ENCODE measurements at places on chromosomes 11 and 22.

DNA sequence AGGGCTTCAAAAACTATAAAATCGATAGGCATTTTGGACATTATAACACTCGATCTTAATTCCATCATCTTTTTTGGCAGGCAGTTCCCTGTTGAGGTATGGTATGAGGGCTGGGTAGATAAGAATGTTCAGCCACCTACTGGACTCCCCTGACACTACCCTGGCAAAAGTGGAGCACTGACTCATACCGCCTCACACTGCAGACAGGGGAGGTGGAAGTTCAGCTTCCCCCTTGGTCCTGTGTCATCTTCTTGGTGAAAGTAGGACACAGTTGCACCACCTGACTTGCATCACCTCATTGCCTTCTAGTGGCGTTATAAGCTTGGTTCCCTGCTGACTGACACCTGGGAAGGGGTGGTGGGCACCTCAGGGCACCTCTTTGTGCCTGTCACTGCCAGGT is 30.4 kb downstream of the PAAF1 start:
- DNase-seq = no peak

DNA sequence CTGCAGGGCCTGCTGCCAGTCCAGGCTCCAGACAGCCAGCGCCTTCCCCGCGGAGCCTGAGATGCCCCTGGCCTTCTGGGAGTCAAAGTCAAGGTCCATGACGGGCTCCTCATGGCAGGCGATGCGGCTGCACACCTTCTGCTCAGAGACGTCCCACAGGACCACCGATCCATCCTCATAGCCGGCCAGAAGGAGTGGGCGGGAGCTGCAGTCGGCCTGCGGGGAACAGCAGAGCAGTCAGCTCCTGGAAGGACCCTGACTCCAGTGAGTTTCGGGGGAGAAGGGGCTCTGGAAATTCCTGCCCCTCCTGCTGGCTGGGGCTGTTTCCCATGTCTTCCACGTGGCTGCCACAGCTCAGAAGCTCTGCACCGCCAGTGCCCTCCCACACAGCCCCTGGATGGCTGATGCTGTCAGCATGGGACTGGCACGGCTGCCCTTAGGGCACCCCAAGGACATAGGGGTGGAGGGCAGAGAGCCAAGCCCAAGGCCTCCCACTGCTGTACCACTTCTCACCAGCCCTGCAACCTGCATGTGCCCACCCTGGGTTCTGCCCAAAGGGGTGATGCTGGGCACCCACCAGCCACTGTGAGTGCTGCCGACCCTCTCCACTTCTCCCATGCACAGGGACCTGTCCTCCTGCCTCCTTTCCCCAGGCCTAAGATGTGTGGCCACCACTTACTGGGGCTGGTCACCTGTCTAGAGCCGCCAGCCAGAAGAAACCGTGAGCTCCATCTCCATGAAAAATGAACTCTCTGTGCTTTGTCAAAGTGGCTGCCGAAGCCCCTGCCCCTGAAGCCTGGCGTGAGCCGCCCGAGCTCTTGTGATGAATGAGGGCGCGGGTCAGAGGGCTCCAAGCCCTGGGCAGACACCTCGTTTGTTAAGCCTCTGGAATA is 41.7 kb downstream of the TBX1 start:
- DNase-seq = no peak

GRCh38 chr11:128222245-128222884 is 365.0 kb downstream of the ETS1 start:
- DNase-seq = no peak

- no peak for DNase-seq
Observed at GRCh38 chr22:21962655-21962949, 10.0 kb upstream of the PPM1F start.

GRCh38 chr11:116217006-116217405 is 555.8 kb downstream of the BUD13 start:
- no peak for DNase-seq

DNA sequence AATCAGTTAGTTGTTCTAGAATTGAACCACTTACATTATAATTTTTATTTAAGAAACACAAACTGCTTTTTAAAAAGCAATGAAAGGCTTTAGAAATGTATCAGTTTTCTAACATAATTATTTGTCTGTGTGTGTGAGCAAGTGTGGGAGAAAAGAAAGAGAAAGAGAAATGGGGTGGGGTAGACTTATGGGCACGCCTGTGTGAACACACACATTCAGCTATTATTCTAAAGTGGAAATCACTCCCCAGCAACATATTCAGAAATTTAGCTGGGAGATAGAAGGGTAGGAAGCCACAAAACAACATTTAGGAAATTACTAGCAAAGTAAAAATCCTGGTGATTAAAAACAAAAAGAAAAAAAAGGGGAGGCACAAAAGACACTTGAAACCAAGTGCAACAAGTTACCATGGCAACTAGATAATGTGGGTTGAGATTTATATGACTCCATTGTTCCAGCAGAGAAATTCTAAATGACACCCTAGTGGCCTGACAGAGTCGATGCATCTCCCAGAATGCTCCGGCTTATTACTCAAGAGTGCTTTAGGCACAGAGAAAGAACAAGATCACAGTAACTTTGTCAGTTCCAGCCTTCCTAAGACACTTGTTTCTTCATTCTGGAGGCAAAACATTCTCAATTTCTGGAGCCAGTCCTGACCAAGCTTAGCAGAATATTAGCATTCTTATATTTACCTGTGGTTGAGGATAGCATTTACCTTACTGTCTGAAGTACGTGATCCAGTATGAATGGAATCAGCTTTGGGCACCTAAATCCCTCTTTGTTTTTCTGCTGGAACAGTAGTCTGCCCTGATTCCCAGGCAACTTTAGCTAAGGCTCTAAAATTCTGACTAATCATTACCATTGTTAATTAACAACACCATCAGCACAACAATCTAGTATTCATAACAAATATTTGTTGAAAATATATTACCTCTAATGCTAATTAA is 444.4 kb downstream of the DLG2 start:
- no peak for DNase-seq

DNA sequence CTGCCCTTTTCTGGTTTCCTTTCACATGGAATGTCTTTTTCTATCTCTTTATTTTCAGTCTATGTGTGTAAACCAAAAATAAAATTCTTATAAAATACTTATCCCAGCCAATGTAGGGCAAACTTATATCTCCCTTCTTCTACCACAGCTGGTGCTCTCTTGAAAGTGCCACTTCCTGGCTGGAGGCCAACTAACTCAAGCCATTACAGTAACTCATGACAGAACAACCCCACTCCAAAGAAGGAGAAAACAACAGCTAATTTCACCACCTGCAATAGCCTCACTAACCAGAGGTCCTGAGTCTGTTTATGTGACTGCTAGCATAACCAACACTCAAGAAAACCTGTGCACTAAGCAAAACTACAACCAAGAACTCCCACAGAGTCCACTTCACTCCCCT is 74.9 kb upstream of the DBX1 start:
- DNase-seq = no peak

DNA sequence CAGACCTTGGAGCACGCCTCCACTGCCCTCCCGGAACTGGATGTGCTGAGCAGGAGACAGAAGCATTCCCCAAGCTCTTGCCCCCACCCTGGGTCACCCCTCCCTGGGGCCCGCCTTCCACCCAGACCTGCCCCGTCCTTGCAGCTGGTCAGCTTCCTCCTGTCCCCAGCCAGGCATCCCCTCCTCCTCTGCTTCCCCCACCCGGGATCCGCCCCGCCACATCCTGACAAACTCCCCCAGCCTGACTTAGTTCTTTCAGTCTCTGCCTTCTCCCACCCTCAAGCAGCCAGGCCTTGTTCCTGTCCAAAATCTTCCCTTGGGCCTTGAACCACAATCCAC is 1.1 kb upstream of the PLXNB2 start:
- no peak for DNase-seq

GRCh38 chr11:16611401-16611921 is 127.0 kb upstream of the C11orf58 start:
- DNase-seq = no peak

DNA sequence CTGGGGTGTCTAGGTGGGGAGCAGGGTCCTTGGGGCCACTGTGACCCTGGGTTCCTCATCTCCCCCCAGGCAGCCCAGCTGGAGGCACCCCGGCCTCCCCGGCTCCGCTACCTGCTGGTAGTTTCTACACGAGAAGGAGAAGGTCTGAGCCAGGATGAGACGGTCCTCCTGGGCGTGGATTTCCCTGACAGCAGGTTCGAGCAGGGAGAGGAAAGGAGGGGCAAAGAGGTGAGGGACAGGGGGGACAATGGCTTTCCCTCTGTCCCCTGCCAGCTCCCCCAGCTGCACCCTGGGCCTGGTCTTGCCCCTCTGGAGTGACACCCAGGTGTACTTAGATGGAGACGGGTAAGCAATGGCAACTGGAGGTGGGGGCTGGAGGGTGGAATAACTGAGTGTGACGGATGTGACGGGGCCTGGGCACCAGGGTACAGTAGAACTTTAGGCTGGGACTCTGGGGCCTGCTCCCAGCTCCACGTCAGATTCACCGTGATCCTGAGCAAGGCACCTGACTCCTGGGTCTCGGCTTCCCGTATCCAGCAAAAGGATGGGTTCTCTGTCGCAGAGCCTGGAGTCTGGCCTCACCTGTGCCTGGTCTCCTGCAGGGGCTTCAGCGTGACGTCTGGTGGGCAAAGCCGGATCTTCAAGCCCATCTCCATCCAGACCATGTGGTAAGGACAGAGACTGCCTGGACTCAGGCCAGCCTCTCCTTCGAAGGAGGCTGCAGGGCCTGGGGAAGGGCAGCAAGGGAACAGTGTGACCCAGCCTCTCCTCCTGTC is 3.6 kb downstream of the SSH3 start:
- DNase-seq = no peak

DNA sequence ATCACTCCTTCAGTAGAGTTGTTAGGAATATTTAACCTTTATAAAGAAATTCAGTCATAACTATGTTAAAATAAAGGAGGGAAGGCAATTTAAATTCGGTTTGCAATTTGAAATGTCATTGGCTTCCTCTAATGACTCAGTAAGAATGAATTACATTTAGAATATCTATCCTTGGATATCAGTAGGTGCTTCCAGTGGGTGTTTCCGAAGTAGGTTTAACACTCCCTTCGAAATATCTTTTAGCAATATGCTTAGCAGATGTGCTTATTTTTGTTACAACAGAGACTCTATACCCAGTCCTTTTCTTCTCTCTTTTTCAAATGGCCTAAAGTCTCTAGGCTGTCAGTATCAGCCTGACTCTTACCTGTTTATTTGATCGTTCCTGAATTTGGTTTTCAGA is 103.7 kb upstream of the RASSF10 start:
- no peak for DNase-seq

GRCh38 chr11:43443811-43444210 is 85.1 kb downstream of the TTC17 start:
- no peak for DNase-seq

- DNase-seq = no peak
Observed at GRCh38 chr11:69660001-69660500, 15.1 kb downstream of the LTO1 start.

- DNase-seq = no peak
Observed at GRCh38 chr11:79485694-79486093, 44.9 kb upstream of the TENM4 start.

DNA sequence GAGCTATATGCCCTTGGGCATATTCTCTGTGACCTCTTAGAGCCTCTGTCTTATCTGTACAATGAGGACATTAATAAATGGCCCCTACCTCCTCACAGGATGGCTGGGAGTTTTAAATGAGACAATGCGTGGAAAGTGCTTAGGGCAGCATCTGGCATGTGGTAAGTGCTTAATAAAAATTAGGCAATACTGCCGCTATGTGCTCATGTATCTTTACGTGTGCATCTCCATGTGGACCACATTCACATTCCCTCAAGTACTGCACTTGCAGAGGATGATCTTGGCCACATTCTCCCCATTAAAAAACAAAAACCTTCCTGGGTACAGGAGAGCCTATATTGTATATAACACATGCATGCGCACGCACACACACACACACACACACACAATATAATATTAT is 19.1 kb upstream of the BSX start:
- DNase-seq = no peak

GRCh38 chr11:79963856-79964645 is 523.2 kb upstream of the TENM4 start:
- no peak for DNase-seq

GRCh38 chr11:62985041-62985750 is 429 bp upstream of the SLC22A6 start:
- DNase-seq = no peak

DNA sequence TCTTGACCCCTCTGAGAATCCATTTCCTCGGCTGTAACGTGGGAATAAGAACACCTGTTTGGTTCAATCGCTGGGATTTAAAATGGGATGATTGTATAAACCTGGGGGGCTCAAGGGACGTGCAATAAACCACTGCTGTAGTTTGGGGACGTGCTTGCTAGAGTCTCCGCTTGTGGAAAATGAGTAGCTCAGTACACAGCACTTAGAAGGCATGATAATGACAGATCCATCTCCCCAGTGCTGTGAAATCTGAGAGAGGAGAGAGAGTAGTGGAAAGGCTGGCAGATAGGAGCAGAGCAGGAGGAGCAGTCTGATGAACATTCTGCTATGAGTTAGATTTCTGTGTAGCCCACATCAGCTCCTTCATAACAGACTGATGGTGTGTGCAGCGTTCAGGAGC is 256.5 kb downstream of the MN1 start:
- DNase-seq = no peak

DNA sequence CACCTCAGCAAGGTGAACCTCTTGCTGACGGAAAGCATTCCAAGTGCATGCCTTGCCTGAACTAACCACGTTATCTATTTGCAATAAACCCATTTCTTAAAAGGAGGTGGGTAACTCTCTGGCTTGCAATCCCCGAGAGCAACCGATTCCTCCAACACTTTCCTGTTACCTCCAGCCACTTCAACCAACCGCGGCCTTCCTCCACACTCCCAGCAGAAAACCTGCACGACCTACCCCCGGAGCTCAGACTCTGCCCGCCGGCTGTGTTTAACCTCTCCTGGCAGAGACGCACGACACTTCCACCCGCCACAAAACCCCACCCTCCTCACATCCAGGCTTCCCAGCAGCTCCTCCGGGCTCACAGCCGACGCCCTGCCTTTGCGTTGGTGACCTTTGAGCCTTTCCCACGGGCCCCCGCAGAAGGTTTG is 708 bp downstream of the SCO2 start:
- no peak for DNase-seq

- DNase-seq = no peak
Observed at GRCh38 chr11:111417011-111417765, 38.1 kb upstream of the POU2AF1 start.

- DNase-seq = no peak
Observed at GRCh38 chr22:48496987-48497650, 1330.6 kb downstream of the BRD1 start.

GRCh38 chr22:43919106-43919973 is 4.3 kb upstream of the PNPLA3 start:
- no peak for DNase-seq

DNA sequence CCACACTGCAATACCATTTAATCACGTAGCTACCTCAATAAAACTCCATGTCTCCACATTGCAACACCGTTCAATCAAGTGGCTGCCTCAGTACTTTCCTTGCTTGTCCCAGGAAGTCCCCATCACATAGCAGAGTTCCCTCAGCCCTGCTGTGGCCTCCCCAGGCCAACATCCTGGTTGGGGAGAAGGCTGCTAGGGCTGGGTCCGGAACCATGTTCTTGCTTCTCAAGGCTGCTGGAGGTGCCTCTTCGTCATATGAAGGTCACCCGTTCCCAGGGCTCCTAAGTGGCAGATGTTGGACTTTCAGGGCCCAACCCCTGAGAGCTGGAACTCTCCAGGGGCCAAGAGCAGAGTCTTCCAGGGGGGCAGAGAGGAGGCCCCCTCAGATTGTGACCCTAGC is 3.3 kb downstream of the ART5 start:
- no peak for DNase-seq

All from stimulated activated CD4-positive, alpha-beta T cell treated with anti-CD3 and anti-CD28 coated beads, Interleukin-1b, Interleukin-23, amount 100 ng/mL, for 1 hour (primary cell).